HS-27A (cell line): ENCODE measurements at places on chromosomes 6 and 20.

DNA sequence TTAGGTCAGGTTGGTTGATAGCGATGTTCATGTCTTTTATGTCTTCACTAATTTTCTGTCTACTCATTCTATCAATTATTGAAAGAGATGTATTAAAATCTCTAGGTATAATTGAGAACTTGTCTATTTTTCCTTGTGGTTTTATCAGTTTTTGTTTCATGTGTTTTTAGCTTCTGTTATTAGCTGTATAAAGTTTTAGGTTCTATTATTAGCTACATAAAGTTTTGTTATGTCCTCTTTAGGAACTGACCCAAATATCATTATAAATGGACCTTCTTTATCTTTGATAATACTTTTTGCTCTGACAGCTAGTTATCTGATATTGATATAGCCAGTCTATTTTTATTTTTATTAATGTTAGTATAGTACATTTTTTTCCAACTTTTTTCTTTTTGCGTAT, 92.4 kb upstream of the TMEM170B start:
- DNase-seq, result no peak

GRCh38 chr6:88895911-88896310, 67.5 kb downstream of the RNGTT start:
- DNase-seq, result no peak

DNA sequence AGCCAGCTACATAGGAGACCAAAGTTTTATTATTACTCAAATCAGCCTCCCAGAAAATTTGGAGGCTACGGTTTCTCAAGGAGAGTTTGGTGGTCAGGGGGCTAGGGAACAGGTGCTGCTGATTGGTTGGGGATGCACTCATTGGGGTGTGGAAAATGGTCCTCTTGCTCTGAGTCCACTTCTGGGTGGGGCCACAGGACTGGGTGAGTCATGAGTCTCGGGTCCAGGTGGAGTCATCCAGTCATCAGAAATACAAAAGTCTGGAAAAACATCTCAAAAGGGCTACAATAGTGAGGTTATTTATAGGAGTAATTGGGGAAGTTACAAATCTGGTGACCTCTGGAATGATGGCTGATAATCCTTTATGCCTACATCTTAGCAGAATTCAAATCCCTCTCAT, 54.3 kb upstream of the SLC22A16 start:
- peak; percentile 35 for DNase-seq

- peak; percentile 75 for DNase-seq
Measured at GRCh38 chr6:4313044-4313686, 177.8 kb upstream of the ECI2 start.

- DNase-seq, result no peak
Measured at GRCh38 chr6:113127786-113128419, 729.2 kb upstream of the MARCKS start.

DNA sequence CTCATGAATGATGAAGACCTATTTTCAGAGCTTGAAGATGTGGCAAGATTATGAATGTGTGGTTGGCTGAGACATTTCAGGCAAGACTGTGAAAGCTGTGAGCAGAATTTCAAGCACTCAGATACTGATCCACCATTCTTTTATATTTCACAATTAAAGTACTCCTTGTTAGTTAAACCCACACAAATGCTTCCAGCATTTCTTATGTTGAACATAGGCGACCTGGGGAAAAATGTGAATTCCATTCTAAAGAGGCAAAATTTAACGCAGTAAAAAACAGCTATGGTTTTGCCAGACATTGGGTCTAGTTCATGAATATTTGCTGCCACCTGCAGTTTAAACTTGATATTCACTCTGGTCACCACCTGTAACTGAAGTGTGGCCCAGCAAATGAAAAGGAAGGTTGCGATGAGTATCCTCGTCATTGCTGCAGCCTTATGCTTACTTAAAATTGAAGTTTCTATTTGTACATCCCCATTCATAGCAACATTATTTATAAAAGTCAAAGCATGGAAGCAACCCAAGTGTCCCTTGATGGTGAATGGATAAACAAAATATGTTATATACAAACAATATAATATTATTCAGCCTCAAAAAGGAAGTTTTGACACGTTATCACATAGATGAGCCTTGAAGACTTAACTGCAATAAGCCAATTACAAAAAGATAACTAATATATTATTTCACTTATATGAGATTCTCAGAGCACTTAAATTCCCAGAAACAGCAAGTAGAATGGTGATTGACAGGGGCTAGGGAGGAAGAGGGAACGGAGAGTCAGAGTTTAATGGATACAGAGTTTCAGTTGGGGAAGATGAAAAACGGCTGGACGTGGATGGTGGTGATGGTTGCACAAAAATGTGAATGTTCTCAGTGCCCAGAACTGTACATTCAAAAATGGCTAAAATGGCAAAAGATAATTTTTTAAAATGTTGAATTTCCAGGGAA, 32.4 kb upstream of the FAM184A start:
- peak; percentile 26 for DNase-seq

DNA sequence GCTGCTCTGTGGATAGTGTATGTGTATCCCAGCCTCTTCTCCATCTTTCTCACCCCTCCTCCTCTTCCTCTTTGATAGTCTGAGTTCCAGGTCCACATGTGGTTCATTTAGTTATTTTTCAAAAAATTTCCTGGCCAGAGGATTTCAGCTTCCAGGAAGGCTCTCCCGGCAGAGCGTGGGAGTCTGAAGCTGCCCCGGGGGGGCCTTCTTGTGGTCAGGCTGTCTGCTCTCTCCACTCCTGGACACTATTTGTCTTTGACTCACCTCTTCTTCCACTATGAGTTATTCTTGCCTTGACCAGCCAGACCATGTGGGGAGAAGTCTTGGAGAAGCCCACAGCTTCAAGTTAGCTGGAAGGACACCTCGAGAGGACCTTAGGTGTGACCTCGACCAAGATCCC, 258.8 kb downstream of the CDC5L start:
- no peak for DNase-seq

GRCh38 chr6:31888276-31889258, 8.9 kb downstream of the EHMT2 start:
- DNase-seq, result no peak

GRCh38 chr20:1081891-1082290, 36.5 kb upstream of the PSMF1 start:
- no peak for DNase-seq

DNA sequence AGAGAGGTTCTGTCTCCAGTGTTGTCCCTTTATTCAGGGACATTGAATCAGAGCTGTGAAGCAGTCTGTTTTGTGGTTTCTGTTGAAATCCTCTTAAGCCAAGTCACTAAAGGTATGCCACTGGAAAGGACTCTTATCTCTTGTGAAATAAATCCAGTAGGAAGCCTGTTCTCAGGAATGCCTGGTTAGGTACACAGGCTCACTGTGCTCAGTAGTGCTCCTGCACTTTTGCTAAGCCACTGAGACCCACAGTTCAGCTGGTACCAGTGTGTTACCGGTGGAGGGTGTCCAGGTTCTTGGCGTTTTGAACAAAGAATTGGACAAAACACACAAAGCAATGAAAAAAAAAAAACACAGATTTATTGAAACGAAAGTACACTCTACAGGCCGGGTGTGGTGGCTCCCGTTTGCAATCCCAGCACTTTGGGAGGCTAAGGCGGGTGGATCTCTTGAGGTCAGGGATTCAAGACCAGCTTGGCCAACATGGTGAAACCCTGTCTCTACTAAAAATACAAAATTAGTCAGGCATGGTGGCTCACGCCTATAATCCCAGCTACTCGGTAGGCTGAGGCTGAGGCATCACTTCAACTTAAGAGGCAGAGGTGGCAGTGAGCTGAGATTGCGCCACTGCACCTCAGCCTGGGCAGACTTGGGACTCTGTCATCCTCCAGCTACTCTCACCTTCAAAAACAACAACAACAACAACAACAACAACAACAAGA, 186.1 kb downstream of the JARID2 start:
- DNase-seq, result no peak

DNA sequence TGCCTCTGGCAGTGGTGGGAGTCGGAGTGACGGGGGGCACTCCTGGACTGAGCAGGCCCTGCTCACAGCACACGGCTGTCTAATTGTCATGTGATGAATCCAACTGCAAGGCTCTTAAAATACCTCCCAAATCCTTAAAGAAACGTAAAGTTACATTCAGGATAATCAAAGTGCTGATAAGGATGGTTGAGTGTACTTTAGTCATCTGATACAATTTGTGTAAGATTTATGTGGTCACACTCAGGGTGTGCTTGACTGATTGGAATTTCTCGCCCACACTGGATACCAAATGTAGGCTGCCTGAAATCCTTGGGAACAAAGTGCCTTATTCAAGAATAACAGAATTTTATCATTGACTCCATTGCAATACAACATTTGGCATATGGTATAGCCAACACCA, 238.7 kb downstream of the CDH4 start:
- DNase-seq, result no peak

GRCh38 chr6:139510040-139510790, 135.8 kb upstream of the CITED2 start:
- no peak for DNase-seq

GRCh38 chr6:6057442-6058053, 50.8 kb upstream of the NRN1 start:
- DNase-seq, result peak; percentile 8

DNA sequence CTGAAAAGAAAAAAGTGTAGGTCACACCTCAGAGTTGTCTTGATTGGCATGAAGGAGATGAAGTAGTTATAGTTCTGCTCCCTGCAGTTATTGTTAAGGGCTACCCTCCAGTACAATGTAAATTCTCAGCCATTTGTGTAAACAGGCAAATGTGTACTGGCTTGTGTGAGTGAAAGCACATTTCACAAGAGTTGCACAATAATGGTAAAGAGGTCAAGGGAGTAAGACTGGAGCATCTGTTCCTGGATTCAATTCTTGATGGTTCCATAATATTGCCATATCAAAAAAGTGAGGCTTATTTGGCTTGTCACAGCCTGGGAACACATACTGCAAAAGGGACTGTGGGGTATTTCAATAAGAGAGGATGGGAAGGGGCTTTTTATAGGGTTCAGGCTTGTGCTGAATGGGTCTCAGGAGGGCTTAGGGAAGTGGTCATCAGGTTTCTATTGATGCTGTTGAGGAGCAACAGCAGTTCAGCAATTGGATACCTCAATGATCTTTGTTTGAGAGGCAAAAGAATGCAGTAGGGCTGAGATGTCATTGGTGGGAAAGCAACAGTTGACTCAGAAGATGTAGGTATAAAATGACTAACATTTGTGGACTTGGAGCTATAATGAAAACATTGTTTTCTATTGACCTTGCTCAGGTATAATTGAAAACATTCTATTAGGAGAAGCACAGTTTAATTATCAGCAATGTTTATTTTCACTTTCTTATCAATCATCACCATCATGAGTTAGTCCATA, 402.6 kb downstream of the BCKDHB start:
- no peak for DNase-seq

- DNase-seq, result no peak
Measured at GRCh38 chr6:117034547-117034946, 157.5 kb downstream of the RFX6 start.

DNA sequence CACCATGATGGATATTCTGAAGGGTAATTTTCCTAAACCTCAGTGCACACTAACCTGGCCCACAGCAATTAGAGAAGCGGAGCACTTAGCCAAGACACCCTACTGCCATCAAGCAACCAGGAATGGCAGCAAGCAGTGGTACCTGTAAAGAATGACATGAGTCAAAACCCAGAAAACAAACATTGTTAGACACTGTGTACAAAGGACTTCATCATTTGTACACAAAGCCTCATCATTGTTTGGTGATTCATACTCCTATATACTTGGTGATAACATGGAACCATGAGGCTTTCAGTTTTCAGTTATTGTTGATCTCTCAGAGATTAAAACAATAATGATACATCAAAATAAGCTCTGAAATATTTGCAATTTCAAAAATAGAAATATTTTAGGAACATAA, 74.6 kb downstream of the MLIP start:
- no peak for DNase-seq

- DNase-seq, result no peak
Measured at GRCh38 chr6:49462599-49462926, 490 bp downstream of the MMUT start.

DNA sequence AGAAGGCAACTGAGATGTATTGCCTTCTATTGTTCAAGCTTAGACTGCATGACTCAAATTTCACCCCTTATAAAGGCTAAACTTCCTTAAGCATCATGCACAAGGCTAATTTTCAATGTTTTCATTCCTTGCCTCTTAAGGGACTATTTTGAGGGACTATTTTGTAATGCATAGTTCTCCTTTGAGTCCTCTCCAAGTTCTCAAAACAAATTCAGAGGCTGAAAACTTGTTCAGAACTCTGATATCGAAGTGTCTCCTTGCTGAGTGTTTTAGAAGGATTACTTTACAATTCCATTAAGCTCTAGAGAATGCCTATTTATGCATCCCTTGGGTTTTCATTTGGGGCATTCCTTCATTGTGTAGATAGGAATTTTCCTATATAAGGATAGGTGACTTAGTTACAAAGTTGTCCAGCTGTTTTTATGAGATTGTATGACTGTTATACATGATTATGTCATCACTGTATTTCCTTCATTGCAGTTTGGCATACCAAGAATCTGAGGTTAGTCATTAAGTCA, 41.7 kb downstream of the COL19A1 start:
- no peak for DNase-seq

- no peak for DNase-seq
Measured at GRCh38 chr6:76862936-76863335, 600.4 kb downstream of the HTR1B start.

- DNase-seq, result no peak
Measured at GRCh38 chr6:75481936-75482593, 11.5 kb downstream of the FILIP1 start.

DNA sequence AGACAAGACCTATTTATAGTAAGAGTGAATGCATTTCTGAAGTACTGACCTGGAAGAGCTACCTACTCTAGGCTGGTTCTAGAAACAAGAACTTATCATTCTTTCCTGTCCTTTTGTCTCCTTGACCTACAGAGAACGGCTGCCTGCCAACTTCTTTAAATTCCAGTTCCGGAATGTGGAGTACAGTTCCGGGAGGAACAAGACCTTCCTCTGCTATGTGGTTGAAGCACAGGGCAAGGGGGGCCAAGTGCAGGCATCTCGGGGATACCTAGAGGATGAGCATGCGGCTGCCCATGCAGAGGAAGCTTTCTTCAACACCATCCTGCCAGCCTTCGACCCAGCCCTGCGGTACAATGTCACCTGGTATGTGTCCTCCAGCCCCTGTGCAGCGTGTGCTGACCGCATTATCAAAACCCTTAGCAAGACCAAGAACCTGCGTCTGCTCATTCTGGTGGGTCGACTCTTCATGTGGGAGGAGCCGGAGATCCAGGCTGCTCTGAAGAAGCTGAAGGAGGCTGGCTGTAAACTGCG, 8.3 kb downstream of the APOBEC2 start:
- no peak for DNase-seq

DNA sequence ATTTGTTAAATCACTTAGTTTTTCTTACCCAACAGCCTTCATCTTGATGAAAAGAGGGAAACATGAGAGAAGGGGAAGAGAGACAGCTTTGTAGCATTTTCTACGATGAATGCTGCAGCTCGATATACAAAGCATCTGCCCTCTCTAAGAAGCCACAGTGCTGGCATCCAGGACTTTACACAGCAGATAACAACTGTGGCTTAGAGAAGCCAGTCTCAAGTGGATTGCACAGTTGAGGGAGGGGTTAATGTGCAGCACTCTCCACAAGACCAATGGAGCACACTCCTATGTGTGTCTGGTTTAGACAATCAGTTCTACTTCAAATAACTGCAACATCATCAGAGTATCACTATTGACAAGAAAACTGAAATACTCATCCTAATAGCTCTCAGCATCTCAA, 5.8 kb downstream of the C6orf120 start:
- no peak for DNase-seq
